ENCODE measurements at places on chromosomes 5 and 9.

- DNase-seq: no peak
Measured at GRCh38 chr5:24475101-24475500, 169.7 kb downstream of the CDH10 start.

DNA sequence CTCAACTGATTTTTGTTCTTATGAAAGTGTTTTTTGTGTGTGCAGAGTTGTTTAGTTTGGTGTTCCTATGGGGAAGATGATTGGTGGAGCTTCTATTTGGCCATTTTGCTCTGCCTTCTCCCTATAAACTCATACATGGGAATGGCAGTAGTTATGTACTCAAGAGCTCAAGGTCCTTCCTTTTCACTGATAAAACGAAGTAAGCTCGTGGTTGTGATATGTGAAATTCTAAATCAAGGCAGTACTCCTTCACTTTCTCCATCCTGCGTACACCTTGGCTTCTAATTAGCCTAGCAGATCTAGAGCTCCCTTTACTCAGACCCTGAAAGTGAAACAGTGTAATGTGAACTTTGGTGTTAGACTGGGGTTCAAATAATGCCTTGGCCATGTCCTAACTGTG is 159.3 kb upstream of the TNC start:
- no peak for DNase-seq

DNA sequence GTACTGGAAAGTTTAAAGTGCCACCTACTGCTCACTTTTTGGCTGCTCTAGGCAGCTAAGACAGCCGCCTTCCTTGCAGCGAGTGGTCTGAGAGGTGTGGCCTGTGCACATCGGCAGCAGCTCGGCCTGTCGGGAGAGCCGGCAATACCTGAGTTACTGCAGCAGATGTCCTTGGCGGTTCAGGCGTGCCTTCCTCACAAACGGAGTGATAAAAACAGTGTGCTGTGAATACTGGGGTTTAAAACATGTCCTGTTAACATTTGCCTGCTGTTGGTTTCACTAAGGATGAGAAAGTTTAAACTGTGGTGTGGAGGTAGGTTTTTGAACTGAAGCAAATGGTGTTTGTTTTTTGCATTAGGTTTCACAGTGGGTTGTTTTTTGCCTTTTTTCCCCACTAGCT is 12.9 kb downstream of the TRAF2 start:
- DNase-seq: no peak

DNA sequence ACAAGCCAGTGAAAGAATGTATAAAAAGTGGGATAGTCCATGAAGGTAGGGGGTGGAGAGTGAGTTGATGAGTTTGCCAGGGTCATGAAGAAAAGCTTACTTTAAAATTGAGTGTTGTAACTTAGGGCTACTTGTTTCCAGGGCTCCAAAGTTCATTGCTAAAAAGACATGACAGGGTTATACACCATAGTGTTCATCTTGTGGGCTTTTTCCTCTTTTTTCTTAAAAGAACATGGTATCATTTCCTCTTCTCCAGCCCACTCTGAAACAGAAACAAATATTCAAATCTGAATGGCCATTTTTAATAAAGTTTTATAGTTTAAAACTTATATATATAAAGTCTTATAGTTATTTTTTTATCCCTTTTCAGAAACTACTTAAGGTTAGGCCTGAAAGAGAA is 115.7 kb upstream of the SMC2 start:
- DNase-seq: no peak

DNA sequence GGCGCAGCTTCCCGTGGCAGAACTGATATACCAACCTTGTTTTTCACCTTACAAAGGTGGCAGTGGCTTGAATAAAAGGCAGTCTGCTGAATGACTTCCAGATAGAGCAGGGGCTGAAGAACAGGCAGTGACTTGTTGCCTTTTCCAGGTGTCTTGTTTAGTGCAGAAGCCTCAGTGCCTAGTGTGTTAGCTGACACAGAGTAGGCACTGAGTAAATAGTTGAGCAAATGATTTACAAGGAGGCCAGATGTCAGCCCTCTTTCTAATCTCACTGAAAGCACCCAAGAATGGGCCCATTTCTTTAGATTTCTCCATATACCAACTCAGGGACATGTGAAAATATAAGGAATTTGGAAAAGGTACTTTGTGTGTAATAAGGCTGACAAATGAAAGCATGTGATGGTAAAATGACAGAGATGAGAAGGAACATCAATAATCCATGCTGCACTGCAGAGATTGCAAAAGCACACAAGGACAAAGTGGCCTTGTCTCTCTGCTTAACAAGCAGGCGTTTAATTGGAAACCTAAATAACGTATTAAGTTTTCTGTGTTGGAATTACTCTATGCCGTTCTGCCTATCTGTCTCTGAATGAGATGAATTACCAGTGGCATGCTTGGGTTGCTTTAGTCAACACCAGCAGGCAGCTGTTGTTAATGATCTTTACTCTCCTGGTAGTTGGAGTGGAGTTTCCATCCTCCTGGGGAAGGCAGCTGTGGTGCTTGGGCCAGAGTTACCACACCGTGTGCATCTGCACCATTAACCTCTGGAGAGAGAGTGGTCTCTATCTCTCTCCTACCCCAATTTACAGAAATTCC is 360.1 kb upstream of the C9orf72 start:
- no peak for DNase-seq

- DNase-seq: no peak
Measured at GRCh38 chr9:32399110-32399815, 14.8 kb downstream of the ACO1 start.

DNA sequence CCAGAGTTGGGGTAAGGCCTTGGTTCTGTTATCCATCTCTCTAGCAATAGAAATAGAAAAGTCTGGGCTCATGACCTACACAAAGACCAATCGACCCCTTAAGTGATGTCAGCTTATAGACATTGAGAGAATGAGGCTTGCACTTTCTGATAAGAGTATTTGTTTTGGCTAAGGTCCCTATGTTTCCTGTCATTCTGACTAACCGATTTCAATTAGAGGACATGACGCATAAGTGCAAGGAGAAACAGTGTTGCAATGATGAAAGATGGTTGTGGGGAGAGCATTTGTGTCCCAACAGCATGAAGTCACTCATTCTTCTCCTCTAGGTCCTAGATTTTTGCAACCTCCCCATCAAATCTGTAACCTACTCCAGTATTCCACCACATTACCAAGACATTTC is 255.1 kb downstream of the MAT2B start:
- DNase-seq: no peak

DNA sequence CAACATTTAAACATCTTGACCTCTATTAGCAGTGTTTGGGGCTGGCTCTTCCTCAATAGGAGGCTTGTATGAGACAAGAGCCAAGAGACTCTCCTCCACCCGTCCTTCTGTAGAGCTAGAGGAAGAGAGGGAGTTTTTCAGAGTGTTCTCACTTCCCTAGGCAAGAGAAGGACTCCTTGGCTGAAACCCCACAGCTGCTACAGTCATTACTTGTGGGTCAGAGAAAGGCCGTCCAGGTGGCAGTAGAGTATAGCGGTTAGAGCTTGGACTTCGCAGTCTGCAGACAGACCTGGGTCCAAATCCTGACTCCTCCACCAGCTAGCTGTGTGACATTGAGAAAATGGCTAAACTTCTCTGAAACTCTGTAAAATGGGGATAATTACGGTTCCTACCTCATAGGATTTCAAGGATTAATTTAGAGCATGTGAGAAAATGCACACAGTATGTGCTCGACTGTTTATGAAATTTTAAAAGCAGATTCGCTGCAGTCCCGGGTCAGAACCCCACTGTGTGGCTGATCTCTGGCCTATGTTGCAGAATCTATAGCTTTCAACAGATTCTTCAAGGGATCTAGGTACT is 80.8 kb upstream of the ARAP3 start:
- no peak for DNase-seq

- DNase-seq: no peak
Measured at GRCh38 chr9:69502671-69503301, 169.4 kb downstream of the APBA1 start.

DNA sequence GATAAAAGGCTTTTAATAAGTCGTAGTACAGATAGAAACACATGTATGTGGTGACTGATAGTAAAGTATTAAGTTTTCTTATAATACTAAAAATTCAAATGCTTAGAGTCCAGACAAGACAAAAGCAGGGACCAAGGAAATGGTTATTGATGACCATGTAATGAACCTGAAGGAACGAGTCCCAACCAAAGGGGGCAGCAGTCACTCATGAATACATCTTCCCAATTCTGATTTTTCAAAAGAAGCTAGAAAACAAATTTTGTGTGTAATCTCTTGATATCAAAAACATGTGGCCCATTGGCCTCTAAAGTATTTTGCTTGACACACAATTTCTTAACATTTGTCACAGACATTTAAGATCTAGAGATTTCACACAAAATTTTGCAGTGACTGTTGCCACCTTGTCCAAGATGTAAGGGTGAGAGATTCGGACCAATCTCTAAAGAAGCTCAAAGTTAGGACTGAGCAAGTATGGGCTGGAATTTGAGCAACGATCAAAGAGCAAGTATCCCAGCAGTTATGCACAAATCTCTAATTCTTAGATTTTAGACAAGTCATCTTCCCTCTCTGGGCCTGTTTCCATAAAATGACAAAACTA is 66.8 kb downstream of the ARL15 start:
- no peak for DNase-seq

DNA sequence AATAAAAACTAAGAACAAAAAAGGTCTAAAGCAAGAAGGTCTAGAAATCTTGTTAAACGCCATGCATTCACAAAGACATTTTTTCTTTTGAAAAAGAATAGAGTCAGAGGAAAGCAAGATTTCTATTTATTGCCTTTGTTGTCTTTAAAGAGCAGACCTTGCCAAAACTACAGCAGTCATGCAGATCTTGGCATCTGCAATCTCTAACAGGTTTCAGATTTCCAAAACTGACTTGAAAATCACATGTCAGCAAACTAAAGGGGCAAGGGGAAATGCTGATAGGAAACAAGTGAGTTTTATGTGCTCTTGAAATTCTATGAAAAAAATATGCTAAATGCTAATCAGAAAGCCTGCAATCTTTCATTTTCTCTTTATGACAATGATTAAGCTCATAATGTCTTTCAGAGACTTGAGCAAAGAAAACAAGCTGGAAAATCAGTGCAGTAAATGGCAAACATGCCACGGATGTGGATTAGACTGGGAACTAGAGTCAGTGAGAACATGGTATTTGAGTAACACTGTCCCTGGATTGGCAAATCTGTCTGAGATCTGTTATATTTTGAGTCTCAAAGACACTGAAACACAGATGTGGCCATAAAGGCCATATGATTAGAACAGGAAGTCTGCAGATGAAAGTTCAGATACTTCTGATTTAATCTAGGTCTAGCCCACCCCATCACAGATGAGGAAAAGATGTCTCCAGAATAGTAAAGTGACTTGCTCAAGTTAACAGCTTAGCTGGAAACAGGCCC is 361.4 kb upstream of the RPS23 start:
- no peak for DNase-seq

DNA sequence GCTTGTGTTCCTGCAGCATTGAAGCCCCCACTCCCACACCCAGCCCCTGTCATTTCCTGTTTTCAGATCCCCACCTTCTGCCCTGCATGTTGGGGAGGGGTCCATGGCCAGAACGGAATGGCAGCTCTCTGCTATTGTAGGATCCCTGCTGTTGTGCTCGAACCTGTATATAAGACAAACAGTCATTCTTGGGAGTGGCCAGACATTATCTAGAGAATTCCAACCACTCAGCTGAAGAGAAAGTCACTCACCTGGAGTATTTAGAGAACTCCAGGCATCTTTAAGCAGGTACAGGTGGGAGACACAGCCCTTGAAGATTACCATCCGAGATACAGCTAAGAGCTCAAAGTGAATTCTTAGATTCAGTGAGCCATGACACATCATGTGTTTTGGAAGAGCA is 96.1 kb downstream of the C9orf152 start:
- DNase-seq: no peak

DNA sequence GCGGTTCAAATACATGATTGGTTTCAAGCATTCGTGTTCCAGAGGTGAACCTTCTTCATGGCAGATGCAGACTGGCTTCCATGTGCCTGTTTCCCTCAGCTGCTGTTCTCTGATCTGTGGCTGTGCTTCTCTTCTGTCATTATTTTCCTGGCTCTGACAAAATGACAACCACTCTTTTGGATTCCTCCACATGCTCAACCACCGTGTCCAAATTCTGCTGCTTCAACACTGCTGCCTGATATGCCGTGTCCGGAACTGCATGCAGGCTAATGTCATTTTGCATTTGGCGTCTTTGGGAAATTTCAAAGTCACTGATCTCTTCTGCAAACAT is 368.7 kb upstream of the ZNF608 start:
- no peak for DNase-seq

GRCh38 chr5:8585230-8586018 is 716.5 kb downstream of the MTRR start:
- DNase-seq: no peak

DNA sequence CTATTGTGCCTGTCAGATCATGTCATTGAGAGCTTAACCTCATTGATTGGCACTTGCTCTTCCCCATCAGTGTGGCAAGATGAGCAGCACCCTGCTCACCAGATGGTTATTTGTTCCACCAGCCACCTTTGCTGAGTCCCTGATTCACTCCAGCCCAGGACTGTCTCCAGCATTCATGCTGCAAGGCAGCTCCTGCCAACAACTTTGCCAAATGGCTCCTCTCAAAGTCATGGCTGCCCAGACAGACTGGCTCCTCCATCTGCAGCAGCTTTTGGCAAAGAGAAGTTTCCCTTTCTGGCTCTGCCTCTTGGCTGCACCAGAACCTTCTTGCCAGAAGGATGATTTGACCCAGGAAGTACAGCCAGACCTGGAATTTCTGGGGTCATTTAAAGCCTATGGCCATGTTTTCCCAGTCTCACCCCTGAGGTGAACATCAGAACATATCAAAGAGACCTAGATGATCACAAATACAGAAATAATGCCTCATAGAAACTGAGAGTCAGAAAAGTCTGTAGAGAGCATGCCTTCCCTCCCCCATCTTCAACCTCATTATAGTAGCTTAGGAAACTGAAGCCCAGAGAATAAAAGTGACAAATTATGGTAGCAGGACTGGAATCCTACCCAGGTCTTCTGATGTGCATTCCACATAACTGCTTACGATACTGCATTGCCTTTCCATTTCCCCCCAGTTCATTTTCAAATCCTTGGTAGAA is 10.4 kb downstream of the PPP2R2B start:
- no peak for DNase-seq

DNA sequence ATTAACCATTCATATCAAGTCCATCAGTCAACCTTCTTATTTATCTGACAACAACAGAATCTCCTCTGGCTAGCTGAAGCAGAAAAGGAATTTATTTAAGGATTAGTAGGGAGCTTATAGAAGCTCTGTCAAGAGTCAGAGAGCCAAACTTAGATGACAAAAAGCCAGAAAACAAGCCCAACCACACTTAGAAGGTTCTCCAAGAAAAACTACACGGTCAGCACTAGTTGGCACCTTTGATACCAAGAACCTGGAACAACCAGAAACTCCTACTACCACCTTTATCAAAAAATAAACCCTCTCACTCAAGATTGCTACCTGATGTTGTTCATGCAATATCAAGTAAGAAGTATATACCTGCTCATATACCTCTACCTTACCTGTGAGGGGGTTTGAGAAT is 36.9 kb downstream of the RANBP6 start:
- no peak for DNase-seq

Measured in activated T-cell treated with anti-CD3 and anti-CD28 coated beads, Interleukin-2, amount 50 U/mL, for 24 hours (primary cell).